ENCODE measurements at places on chromosomes 7 and 10. TPM values are rescaled to one million over a fixed set of nuclear protein-coding genes. Genes with fewer than 3 reads are reported as not detected.

PAPOLB gene
- not detected for total RNA-seq

NUTM2B gene
- 0.03 TPM for total RNA-seq

MEIG1 gene
- not detected for total RNA-seq

WNT8B gene
- total RNA-seq, result not detected

LHFPL3 gene
- not detected for total RNA-seq

OR2A5 gene
- not detected for total RNA-seq

PWWP2B gene
- total RNA-seq, result 4.2 TPM

GPR146 gene
- total RNA-seq, result 0.72 TPM

GRCh38 chr10:95242581-95243317 lies 48.1 kb downstream of the PDLIM1 start:
- peaks cover 22% of the 10 kb centered on the region for H3K4me1 ChIP-seq
- H3K36me3 ChIP-seq, result peaks cover 97% of the 10 kb centered on the region
- no peaks in the 10 kb centered on the region for H3K27me3 ChIP-seq
- DNase-seq, result peak; percentile 50

DNA sequence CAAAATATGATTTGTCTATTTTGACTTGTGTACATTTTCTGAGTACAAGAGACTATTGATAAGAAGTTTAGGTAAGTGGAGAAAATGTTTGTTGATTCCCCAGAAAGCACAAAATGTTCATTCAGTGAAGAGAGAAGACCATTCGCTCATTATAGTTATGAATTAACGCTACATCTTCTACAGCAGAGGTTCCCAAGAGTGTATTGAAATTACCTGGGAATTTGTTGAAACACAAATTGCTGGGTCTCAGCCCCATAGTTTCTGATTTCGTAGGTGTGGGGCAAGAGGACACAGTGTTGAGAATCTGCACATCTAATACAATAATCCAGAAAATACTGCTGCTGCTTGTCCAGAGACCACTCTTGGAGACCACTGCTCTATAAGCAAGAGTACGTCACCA lies 24.2 kb downstream of the JAZF1 start:
- peaks cover 36% of the 10 kb centered on the region for H3K4me1 ChIP-seq
- DNase-seq, result no peak
- 0 out of 2 replicates have a peak, but pooled peaks cover 4% of the 10 kb centered on the region for H3K36me3 ChIP-seq
- no peaks in the 10 kb centered on the region for H3K27me3 ChIP-seq
- no peak overlapping the region for H3K27ac ChIP-seq

DNA sequence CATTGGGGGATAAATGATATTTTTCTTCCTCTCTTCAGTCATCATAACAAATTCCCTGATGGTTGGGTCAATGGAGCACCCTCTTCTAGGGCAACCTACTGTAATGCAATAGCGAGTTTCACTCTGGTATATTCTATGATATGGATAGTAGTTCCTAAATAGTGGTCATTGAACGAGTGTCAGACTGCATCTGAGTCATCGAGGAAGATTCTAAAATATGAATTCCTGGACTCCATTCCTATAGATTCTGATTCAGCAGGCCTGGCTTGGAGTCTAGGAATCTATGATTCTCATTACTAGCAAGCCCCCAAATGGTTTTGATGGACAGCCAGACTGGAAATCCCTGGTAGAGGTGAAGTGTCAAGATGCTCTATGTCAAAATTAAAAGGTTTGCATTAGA lies 254.5 kb downstream of the BUB3 start:
- H3K36me3 ChIP-seq, result no peaks in the 10 kb centered on the region
- no peak for DNase-seq
- no peak overlapping the region for H3K4me3 ChIP-seq
- no peak overlapping the region for H3K27ac ChIP-seq
- no peaks in the 10 kb centered on the region for H3K27me3 ChIP-seq

DNA sequence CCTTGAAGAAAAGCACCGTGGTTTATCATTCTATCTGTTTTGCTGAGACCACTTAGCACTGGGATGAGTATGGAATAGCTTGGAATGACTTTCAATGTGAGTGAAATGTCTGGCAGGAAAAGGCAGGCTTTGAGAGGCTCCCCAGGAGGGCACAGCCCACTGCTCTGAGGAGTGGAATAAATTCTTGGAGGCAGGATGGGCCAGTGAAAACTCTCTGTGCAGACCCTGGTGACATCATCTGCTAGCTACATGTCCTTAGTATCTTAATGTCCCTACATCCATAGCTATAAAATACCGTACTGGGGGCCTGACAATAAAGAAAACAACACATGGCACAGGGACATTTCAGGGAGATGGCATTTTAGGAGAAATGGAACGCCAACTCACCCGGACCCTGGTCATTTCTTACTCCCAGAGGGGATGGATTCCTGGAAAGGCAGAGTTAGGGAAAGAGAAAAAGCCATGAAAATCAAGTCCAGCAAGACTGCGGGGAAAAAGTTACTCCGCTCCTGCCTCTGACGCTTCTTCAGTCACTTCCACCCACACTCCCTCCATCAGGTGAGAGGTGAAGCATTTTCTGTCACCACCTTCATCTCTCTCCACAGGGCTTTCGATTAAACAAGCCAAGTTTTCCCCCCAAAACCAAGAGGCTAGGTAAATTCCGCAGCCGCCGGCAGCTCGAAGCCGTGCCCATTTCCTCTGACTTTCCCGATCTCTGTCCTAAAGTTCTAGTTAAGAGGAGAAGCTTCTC lies 991 bp downstream of the ZNF239 start:
- H3K36me3 ChIP-seq, result no peaks in the 10 kb centered on the region
- DNase-seq, result no peak
- no peak overlapping the region for H3K4me3 ChIP-seq
- H3K4me1 ChIP-seq, result no peaks in the 10 kb centered on the region
- no peaks in the 10 kb centered on the region for H3K27me3 ChIP-seq

DNA sequence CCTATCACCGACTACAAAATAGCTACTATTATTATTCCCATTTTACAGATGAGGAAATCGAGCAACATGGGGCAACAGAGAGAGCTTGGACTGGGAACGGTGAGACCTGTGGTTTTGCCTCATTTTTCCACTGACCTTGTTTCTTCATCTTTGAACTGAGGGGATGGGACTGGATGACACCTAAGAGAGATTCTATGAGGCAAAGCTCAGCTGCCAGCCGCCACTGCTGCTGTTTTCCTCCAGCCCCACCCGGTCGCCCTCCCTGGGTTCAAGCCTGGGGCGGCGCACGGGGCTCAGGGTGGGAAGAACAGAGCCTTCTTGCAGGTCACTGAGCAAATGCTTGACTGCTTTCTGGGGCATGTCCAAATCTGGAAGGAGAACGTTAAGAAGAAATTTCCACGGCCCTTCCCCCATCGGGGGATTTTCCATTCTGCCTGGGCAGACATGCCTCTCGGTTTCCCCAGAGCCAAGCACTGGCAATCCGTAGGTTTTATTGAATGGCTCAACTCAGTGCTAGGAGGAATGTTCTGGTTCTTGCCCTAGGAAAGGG lies 12.3 kb downstream of the DDIT4 start:
- no peak overlapping the region for H3K27ac ChIP-seq
- H3K4me3 ChIP-seq, result no peak overlapping the region
- H3K27me3 ChIP-seq, result no peaks in the 10 kb centered on the region
- H3K4me1 ChIP-seq, result peaks cover 6% of the 10 kb centered on the region
- DNase-seq, result no peak

GRCh38 chr10:79182781-79183467 lies 114.2 kb downstream of the ZMIZ1 start:
- H3K27me3 ChIP-seq, result no peaks in the 10 kb centered on the region
- H3K36me3 ChIP-seq, result peaks cover 58% of the 10 kb centered on the region
- no peak overlapping the region for H3K4me3 ChIP-seq
- no peak for DNase-seq

DNA sequence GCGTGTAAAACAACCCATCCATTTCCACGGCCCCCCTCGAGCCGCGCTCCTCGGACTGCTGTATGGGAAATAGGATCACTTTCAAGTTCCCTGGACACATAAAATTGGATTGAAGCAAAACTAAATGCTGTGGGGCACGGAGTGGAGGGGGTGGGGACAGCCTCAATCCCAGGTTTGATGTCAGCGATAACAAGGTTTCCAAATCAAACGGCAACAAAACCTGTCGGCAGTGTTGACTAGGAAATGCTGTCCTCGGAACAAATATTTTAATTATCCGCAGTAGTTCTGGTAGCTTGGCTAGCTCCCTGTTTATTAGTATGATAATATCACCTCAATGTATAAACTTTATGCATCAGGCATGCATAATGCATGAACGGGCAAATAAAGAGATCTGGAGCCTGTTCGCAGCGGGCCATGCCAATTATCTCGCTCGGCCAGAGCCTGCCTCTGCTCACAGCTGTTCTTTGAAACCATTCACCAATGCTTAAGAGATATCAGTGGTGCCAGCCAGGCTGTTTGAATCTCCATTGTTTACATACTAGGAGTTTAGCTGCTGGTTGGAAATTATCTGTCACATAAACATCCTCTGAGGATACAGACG lies 161.1 kb downstream of the PAXIP1 start:
- H3K36me3 ChIP-seq, result no peaks in the 10 kb centered on the region
- H3K4me3 ChIP-seq, result no peak overlapping the region
- no peak for DNase-seq
- H3K4me1 ChIP-seq, result no peaks in the 10 kb centered on the region

DNA sequence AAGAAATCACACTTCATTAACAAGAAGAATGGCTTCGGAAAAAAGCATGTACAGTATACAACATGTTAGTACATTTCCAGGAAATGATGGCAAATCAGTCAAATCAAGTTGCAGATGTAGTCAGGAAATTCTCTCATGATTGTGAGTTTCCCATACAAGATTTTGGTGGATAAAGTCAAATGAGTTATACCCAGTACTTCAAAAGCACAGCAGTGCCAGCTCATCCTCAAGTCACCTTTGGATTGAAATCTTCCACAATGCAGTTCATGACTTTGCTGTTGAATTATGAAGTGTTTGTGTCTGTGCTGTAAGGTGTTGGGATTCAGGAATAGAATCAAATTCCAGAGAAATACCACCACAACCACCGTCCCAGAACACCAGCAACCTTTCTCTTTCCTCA lies 301.3 kb upstream of the BMPER start:
- H3K27ac ChIP-seq, result no peak overlapping the region
- no peaks in the 10 kb centered on the region for H3K36me3 ChIP-seq
- DNase-seq, result no peak

GRCh38 chr10:119817991-119818888 lies 54.4 kb downstream of the MCMBP start:
- peaks cover 18% of the 10 kb centered on the region for H3K36me3 ChIP-seq
- no peaks in the 10 kb centered on the region for H3K27me3 ChIP-seq
- H3K27ac ChIP-seq, result no peak overlapping the region

- H3K4me1 ChIP-seq, result no peaks in the 10 kb centered on the region
- H3K4me3 ChIP-seq, result no peak overlapping the region
- DNase-seq, result no peak
- no peak overlapping the region for H3K27ac ChIP-seq
Measured at GRCh38 chr7:100983451-100984187, 14.3 kb downstream of the MUC12 start.

DNA sequence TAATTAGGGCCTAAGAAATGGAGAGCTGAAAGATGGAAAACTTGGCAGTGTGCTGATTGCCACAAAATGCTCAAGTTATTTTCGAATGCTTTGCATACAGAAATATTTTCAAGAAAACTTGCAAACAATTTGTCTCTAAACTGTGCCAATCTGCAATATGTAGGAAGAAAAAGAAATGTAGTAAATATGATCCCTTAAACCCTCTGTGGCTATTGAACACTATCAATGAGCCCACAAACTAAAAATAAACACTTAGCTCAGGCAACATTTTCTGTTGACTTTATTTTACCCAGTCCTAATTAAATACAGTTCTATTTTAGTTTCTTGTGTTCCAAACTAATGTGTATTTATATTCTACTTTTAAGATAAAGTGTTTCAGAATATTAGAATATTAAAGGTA lies 342.1 kb downstream of the SEMA3D start:
- no peaks in the 10 kb centered on the region for H3K4me1 ChIP-seq
- H3K27ac ChIP-seq, result no peak overlapping the region
- no peak overlapping the region for H3K4me3 ChIP-seq
- no peaks in the 10 kb centered on the region for H3K27me3 ChIP-seq

DNA sequence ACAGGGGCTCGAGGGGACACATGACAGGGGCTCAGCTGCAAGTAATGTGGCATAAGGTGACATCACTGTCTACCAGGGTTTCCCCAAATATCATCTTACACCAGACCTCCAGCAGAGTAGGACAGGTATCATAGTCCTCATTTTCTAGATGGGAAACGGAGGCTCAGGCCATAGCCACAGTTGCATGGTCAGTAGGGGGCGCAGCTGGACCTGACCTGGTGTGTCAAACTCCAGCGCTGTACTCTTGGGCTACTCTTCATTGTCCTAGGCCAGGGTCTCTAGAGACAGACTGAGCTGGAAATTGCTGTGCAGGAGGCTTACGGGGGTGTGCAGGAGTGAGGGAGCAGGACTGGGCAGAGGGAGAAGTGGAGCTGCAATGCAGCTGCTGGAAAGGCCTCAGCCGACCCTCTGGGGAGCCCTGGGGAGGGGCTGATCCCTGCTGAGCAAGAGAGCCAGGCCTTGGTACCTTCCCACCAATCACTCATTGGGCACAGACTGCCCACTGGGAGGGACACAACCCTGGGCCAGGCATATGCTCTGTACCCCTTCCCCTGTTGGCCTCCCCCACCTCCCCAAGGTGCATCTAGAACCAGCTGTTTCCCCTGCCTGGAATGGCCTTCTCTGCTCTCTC lies 89.9 kb downstream of the CDH23 start:
- no peak overlapping the region for H3K4me3 ChIP-seq
- DNase-seq, result no peak
- peaks cover 5% of the 10 kb centered on the region for H3K4me1 ChIP-seq
- H3K36me3 ChIP-seq, result no peaks in the 10 kb centered on the region

- H3K4me3 ChIP-seq, result no peak overlapping the region
- H3K27me3 ChIP-seq, result no peaks in the 10 kb centered on the region
- peaks cover 18% of the 10 kb centered on the region for H3K36me3 ChIP-seq
- DNase-seq, result no peak
- no peak overlapping the region for H3K27ac ChIP-seq
Measured at GRCh38 chr7:106606120-106606519, 54.8 kb downstream of the CCDC71L start.

DNA sequence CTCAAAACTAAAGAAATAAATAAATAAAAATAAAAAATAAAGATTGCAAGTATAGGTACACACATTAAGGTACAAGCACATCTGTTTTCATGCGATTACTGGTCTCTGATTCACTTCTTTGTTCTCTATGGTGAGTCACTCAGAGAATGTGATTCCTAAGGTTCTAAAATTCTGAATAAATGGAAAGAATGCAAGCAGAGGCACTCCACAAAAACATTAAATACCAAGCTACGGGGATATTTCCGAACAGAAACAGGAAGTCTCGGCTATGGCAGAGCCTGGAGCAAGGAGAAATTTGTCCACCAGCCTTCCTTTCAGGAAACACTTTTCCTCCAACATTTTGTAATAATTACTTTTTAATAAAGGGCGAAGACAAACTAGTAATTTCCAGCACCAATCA lies 1.4 kb downstream of the VOPP1 start:
- H3K4me1 ChIP-seq, result peaks cover 57% of the 10 kb centered on the region
- H3K4me3 ChIP-seq, result peak overlapping the region; percentile 96
- no peaks in the 10 kb centered on the region for H3K27me3 ChIP-seq
- no peak for DNase-seq
- H3K27ac ChIP-seq, result peak overlapping the region; percentile 86

All from SJSA1 (cell line).